ENCODE measurements at places on chromosomes 2 and 18.
A peak's percentile ranks its signal among the peaks of the same experiment; 100 is the strongest.

DNA sequence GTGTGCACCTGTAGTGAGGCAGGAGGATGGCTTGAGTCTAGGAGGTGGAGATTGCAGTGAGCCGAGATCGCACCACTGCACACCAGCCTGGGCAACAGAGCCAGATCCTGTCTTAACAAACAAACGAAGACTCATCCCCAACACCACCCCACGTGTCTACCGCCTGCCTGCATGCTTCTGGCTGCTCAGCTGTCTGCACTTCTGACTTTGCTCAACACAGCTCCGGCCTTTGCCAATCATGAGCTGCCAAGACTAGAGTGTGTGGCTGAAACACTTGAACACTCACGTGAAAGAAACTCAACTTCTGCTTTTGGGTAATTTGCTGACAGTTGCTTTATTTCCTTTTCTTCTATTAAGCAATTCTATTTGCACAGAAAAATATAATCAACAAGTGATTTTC is 32.1 kb upstream of the SP3 start:
- no peak for DNase-seq

DNA sequence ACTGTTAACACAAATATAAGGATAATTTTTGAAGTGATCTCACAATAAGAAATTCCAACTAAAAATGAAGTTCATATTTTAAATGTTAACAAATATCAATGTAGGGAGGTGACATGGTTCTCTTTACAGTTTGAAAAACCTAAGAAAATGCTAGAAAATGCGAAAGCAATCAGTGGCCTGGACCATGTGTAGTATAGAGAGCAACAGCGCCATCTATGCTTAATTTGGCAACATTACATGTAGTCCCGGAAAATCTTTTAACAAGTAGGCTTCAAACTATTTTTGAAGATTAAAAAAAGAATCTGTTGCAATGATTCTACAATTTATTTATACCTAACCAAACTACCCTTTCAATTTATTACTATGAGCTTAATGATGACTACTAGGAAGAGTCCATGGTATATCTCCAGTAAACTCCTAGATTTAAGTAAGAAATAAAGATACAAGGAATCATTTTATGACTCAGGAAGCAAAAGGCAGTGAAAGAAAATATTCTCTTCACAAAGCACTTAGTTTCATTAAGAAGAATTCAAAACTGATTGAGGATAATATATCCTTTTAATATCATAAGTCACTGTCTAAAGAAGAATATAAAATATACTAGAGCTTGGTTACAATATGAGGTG is 33.3 kb downstream of the NDUFA10 start:
- DNase-seq = peak; percentile 46

- DNase-seq = no peak
These were observed 67.4 kb downstream of the ADNP2 start for GRCh38 chr18:80176334-80177073.

- no peak for DNase-seq
These were observed 72.1 kb upstream of the ARL5A start for GRCh38 chr2:151900331-151900730.

GRCh38 chr2:150610670-150611279 is 123.3 kb upstream of the RND3 start:
- DNase-seq = no peak

GRCh38 chr2:64831134-64831976 is 157.8 kb upstream of the SLC1A4 start:
- DNase-seq = no peak

DNA sequence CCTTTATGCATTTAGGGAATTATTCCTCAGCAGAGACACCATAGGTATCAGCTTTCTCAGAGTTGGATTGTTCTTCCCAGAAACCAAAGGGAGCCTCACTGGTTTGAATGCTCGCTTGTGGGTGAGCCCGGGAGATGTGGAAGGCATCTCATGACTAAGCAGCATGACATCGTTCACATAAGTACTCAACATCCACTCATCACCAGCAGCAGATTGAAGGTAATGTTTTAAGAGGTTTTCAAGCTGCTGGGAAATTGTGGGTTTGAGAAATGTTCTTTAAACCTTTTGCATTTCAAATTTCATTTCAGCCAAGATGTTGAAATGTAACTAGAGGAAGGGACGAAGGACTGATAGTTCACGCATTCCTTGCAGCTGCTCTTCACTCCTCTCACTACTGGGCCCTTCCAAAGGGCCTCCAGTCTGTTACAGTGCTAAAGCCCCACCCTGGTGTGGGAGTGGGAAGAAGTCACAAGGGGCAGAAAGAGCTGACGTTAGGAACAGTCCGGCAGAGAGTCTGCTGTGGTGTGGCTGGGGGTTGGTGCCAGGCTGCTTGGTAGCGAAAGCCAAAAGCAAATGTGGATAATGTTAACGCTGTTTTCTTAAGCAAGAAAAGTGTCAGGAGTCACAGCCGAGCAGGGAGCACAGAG is 324.5 kb upstream of the EPHA4 start:
- DNase-seq = no peak

DNA sequence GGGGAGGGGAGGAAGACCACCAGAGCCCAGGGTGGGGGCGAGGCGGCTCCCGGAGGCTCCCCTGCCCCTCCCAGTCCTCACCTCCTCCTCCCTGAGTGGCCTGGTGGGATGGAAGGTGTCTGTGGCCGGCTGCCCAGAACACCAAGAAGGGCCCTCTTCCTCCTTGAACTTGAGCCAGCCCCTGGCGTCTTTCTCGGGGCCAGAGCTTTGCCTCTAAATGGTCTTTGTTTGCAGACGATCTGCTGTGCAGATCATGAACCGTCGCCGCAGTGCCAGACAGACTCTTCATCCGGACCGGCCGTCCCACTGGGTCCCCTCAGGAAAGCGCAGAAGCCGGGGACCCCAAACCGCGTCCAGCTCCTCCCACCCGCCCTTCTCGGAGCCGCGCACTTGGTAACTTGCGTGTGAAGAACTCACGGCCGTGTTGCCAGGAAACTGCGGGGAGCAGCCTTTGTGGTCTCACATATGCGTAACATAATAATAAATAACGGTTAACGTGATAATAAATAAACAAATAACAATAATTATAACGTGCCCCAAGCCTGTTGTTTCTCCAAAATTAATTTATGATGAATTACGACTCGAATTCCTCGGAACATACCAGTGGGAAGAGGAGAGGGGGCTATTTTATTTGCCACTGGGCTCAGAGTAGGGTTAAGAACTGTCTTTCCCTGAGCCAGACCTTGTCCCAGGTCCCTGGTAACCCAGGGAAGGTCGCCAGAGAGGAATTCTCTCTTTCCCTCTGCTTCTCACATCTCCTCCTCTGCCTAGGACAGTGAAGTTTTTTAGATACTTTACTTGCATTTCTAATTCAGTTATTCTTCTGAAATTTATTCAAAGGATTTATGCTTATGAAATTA is 41.0 kb downstream of the PTGR3 start:
- peak; percentile 22 for DNase-seq

- DNase-seq = no peak
These were observed 48.5 kb downstream of the ZNF516 start for GRCh38 chr18:76446321-76447257.

- DNase-seq = peak; percentile 57
These were observed 7.0 kb upstream of the NXPH2 start for GRCh38 chr2:138787053-138787666.

- DNase-seq = no peak
These were observed 62.5 kb downstream of the TGOLN2 start for GRCh38 chr2:85265304-85265703.

DNA sequence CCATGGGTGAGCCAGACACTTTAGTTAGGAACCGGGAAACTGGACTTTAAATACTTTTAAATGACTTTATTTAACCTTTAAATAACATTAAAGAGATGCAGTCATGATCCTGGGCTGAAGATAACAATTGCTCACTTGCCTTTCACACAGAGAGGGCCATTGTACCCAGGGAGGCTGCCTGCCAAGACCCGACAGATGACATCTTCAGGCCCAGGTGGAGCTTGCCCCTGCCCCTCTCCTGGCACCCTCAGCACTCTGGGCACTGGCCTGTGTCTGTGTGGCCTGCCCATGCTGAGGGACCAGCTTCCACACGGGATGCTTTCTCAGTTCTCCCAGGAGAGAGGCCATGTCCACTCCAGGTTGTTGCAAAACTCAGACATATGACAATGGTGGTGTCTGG is 216.4 kb upstream of the MYT1L start:
- no peak for DNase-seq

DNA sequence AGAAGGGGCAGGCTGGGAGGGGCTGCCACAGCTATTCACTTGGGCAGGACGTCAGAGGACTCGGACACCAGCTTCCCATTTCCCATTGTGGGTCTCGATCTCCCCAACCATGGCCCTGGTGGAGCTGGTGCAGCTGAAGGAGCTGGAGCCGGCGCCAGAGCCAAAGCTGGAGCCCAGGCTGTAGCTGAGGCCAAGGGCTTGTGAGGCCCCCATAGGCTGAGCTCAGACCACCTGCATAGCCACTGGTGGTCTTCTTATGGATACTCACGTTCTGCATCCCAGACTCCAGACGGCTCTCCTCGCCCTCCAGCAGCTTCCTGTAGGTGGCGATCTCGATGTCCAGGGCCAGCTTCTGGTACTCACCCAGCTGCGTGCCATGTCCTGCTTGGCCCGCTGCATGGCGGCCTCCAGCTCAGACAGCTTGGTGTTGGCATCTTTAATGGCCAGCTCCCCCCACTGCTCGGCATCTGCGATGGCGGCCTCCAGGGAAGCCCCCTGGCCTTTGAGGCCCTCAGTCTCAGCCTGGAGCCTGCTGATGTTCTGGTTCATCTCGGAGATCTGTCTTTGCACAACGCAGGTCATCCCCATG is 6.0 kb upstream of the CDK5R2 start:
- no peak for DNase-seq

DNA sequence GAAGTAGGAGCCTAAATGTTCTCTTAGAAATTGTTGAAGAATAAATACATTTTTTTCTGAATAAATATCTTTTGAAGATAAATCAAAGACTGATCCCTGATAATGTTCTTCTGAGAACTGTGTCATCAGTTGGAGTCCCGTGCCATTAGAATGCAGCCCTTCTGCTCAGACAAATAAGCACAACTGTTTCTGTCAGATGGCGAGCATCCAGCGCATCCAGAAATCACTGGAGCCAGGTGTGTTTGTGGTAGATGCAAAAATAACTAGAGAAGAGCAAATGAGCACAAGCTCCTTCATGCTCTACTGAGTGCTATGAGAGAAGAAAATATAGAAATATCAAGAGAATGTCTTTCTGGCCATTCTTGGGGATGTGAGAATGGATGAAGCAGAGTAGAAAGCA is 573.7 kb downstream of the THSD7B start:
- DNase-seq = peak; percentile 18

GRCh38 chr2:105917226-105917625 is 172.5 kb downstream of the NCK2 start:
- no peak for DNase-seq

GRCh38 chr2:218367415-218368149 is 10.9 kb downstream of the CATIP start:
- no peak for DNase-seq

DNA sequence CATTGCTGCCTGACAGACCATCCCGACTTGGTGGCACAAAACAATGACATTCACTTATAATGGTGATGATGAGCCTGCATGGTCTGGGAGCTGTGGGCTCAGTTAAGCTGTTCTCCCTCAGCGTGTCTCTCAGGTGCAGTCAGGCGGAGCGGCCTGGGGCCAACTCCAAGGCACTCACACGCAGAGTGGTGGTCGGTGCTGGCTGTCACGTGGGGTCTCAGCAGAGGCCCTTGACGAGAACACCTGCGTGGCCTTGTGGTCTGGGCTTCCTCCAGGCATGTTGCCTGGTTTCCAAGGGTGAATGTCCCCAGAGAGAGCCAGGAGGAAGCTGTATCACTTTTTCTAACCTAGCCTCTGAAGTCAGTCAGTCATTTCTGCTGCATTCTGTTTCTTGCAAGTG is 29.8 kb downstream of the ARMC9 start:
- no peak for DNase-seq

GRCh38 chr2:182827182-182827879 is 39.1 kb downstream of the FRZB start:
- no peak for DNase-seq

- no peak for DNase-seq
These were observed 14.7 kb downstream of the NDUFAF7 start for GRCh38 chr2:37246205-37246604.

DNA sequence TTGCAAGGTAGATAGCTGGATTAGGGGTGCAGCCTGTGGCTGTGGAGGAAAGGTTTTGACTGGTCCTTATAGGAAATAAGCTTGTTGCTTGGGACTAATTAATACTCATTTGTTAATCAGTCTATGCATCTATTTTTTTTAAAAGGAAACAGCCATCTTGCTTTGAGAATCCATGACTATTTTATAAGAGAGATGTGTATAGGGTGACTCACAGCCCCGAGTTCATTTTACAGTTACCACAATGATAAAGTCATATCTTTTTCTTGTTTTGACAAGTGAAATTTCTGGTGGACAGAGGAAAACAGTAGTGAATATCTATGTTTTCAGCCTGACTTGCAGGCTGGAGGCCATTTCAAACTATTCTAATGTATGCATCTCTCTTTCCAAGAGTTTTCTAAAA is 193.5 kb upstream of the CCDC68 start:
- DNase-seq = no peak

- DNase-seq = no peak
These were observed 457.2 kb upstream of the CDH20 start for GRCh38 chr18:60875957-60876507.

GRCh38 chr2:208320686-208321085 is 54.6 kb downstream of the PIKFYVE start:
- DNase-seq = no peak

GRCh38 chr2:74206180-74206688 is 7.8 kb downstream of the MTHFD2 start:
- DNase-seq = no peak

- no peak for DNase-seq
These were observed 50.3 kb upstream of the TLK1 start for GRCh38 chr2:171210864-171211431.

DNA sequence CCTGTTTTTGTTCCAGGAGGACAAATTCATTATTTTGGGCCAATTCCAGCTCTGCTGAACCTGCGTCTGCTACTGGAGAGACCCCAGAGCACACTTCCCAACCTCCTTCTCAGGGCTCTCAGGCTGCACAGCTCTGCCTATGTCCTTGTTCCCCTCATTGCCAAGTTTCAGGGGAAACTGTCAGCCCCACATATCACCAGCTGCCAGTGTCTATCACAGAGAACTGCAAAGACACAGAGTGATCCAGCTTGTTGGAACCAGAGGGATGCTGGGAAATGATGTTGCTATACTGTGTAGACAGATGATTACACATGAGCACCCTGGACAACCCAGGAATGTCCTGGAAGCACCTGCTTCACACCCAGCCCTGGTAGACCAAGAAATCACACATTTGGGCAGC is 67.4 kb upstream of the TMEM247 start:
- no peak for DNase-seq

GRCh38 chr2:38850045-38850444 is 25.7 kb downstream of the DHX57 start:
- DNase-seq = no peak

DNA sequence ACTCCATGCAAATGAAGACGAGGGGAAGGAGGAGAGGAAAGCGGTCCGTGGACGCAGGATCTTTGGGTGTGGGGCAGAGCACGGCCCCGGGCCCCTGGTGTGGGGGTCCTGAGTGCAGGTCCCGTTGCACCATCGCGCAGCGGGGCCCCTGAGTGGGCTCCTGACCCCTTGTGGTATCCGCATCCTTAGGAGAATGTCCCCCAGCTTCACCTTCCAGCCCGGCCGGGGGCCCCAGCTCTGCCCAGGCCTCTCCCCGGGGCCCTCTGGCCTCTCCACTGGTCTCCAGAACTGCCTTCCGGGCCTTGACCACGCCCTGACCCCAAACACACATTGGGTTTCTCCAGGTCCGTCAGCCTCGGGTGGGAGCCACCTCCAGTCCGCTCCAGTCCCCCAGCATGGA is 431.8 kb upstream of the SALL3 start:
- no peak for DNase-seq

- DNase-seq = no peak
These were observed 178.1 kb upstream of the CYP26B1 start for GRCh38 chr2:72325592-72326422.

All from NCI-H2081 (cell line).